ENCODE measurements at places on chromosomes 3 and 15.

GRCh38 chr3:181518222-181518621, 193.5 kb upstream of the SOX2 start:
- no peak for DNase-seq

GRCh38 chr3:84891851-84892250, 66.9 kb upstream of the CADM2 start:
- no peak for DNase-seq

- no peak for DNase-seq
Observed at GRCh38 chr15:91473894-91474545, 374.0 kb downstream of the SV2B start.

GRCh38 chr3:35640190-35641165, 1.2 kb downstream of the ARPP21 start:
- DNase-seq: no peak

DNA sequence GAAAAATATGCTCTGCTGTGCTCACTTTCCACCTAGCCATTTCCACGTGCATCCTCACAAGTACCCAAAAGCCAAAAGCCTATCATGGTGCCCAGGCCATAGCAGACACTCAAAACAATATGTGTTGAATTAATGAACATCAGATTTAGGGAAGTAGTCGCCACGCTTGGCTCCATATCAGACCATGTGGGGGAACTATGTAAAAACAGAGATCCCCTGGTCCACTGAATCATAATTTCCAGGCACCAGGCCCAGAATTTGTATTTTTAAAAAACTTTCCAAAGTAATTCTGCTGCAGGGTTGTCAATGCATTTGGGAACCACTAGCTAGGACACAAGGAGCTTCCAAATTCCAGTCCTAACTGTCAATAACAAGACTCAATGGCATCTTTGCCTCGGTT, 77.3 kb downstream of the CNTN3 start:
- DNase-seq: no peak

DNA sequence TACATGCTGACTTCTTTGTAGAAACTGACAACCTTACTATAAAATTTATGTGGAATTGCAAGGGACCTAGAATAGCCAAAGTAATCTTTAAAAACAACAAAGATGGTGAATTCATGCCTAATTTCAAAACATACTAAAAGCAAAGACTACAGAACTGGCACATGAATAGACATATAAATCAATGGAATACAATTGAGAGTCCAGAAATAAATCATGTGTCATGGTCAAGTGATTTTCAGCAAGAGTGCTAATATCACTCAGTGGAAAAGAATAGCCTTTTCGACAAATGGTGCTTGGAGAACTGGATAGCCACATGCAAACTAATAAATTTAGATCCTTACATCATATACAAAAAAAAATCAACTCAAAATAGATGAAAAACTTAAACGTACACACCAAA, 8.7 kb downstream of the IMPG2 start:
- DNase-seq: no peak

GRCh38 chr15:67979281-67979680, 74.8 kb upstream of the PIAS1 start:
- DNase-seq: no peak

- DNase-seq: no peak
Observed at GRCh38 chr3:57691411-57692132, 1.3 kb downstream of the DENND6A start.

GRCh38 chr3:171384101-171384891, 75.9 kb downstream of the TNIK start:
- DNase-seq: no peak

DNA sequence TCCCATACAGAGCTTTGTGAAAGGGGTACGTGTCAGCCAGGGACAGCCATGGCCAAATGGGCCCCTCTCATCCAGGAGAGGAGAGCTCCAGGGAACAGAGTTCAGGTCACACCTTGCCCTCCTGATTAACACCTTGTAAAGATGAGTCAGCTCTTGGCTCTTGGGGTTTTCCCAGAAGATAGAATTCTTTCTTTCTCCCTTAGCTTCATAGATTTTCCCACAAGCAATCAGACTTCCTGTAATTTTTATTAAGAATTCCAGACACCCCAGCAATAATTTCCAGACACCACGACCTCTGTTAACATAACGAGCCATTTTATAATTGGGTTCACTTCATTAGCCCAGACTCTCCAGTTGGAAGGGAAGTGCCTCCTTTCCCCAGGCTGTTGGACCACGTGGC, 86.4 kb downstream of the LRTM1 start:
- DNase-seq: no peak

DNA sequence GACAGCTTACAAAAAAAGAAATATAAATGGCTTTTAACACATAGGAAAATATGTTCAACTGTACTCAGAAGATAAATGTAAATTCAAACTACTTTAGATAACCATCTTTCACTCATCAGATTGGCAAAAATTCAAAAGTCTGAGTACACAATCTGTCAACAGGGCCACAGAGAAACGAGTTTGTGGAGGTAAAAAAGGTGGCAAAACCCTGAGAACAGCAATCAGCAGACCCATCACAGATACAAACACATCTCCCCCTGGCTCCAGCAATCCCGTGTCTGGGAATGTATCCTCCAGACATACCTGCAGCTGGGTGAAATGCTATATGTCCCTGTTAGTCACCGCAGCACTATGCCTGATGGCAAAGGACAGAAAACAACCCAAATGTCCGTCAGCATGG, 149.5 kb downstream of the OSBPL10 start:
- no peak for DNase-seq

DNA sequence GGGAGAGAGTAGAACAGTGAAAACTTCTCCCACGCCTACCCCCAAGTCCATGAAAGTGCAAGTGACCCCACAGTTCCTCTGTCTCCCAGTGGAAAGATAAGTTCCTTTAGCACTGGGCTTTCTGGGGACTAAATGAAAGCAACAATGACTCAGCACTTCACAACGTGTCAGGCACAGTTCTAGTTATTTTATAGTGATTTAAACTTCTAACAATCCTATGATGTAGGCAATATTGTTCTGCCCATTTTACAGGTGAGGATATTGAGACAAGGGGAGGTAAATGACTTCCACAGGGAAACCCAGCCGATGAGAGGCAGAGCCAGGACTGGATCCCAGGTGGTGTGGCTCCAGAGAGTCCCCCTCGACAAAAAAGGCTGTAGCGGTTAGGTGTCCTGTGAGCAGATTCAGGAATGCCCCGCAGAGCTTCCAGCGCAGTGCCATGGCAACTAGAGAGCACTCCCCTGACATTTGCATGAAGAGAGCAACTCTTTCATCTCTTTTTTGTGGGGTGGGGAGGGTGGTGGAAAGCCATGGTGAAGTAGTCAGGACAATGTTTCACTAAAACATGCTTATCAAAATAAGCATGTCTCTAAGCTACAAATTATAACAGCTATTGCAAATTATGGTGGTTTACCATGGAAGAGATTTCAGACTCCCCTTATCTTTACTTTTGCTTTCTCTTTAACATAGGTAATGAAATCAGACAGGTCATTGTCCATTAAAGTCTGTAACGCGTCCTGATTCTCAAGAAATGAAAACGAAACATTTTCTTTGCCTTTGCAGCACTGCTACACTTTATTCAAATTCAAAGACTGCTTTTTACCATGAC, 62.1 kb downstream of the NR2F2 start:
- DNase-seq: no peak

GRCh38 chr3:9091486-9092235, 128.4 kb upstream of the RAD18 start:
- no peak for DNase-seq

DNA sequence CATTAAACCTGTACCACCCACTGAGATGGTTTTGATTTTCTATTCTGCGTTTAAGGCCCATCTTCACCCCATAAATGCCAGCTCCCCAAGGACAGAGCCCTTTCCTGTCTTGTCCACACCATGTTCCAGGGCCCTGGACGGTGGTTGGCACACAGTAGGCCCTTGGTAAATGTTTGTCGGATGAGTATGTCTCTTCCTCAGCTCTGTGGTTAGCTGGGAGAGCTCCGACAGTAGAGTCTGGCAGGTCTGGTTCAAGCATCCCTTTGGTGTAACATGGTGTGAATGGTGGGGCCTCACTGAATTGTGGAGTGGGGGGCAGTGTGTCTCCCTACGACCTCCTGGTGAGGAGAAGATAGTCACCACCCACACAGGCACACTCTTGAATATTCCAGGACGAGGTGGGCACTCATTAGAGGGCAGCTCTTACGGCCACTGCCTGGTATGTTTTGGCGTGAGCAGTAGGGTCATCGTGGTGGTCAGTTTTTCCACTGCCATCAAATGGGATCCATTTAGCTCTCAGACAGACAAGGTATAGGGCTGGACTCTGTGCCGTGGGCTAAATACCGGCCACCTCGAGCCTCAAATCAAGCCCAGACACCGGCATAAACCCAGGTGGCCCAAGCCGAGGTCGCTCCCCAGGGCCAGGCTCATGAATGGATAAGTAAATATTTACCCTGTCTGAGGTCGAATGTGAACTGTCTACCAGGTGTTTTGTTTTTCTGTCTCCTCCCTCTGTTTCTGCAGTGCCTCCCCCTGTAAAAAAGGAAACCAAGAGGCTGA, 61.3 kb downstream of the SMAD3 start:
- no peak for DNase-seq

GRCh38 chr15:58594898-58595297, 154.6 kb downstream of the ADAM10 start:
- DNase-seq: no peak

DNA sequence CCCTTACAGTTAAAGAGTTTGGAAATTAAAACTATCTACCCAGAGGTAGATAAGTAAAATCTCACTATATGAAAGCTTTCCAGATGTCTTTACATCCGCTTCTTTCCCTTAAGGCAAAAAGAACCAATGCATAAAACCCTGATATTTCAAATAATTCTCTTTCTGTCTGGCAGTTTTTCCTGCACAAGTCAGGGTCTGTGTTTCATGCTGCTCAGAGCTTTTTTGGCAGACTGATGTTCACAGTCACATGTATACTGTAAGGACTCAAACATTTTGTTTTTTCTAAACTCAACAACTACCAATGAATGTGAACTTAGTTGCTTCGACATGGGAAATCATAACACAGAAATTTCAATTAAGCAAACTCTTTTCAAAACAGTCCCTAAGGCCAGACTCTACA, 988.4 kb downstream of the EPHA3 start:
- DNase-seq: no peak

DNA sequence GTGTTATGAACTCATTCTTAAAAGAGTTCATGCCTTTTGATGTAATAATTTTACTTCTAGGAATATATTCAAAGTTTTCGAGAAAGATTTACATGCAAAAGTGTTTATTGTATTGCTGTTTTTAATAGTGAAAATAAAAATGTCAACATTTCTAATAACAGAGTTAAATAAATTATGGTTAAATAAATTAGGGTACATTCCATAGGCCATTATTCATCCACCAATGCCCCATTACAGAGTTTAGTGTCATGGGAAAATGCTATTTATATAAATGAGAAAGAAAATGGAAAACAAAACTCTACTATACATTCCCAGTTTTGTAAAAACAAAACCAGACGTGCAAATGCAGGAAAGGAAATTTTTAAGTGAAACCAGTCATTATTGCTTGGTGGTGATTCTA, 538.1 kb upstream of the TBL1XR1 start:
- no peak for DNase-seq

GRCh38 chr15:39786447-39787056, 3.9 kb upstream of the FSIP1 start:
- DNase-seq: no peak

DNA sequence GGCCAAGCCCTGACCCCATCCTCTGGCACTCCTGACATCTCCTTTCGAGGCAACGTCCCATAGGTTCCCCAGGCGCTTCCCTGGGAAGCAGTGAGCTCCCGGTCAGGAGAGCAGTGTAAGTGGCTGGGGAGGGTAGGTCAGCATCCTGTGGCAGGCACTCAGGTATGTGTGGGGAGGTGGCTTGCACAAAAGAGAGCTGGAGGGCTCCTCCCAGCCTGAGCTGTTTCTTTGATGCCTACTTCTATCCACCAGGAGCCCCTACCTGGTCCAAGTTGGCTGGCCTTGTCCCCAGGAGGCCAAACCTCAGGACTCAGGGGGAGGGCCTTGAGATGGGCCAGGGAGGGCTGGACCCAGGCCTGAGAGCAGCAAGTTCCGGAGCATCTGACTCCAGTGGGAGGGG, 31.7 kb upstream of the LINGO1 start:
- no peak for DNase-seq

- DNase-seq: no peak
Observed at GRCh38 chr3:195297446-195297845, 26.5 kb upstream of the XXYLT1 start.

DNA sequence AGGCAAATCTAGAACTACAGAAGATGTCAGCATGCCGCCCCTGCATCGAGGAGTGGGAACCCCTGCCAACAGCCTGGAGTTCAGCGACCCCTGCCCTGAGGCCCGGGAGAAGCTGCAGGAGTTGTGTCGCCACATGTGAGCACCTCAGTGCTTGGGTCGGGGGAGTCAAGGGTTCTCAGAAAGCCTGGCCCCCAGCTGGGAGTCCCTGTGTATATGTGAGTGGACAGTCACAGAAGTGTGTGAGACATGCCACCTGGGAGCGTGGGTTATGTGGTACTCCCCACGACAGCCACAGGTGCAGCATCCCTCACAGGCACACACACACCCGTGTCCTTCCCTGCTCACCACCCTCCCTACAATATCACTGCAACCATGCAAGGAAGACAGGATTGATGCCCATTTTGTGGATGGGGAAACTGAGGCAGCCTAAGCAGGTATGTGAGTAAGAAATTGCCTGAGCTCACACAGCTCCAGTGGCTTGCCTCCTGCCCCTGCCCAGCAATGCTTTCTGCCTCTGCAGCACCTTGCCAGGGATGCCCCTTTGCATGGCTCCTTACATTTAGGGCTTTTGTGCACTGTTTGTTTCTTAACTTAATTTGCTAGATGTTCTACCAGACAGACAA, 28.3 kb downstream of the C3orf20 start:
- no peak for DNase-seq

GRCh38 chr3:144771381-144771870, 799.8 kb downstream of the DIPK2A start:
- no peak for DNase-seq

- DNase-seq: no peak
Observed at GRCh38 chr3:16412192-16412800, 101.2 kb downstream of the RFTN1 start.

DNA sequence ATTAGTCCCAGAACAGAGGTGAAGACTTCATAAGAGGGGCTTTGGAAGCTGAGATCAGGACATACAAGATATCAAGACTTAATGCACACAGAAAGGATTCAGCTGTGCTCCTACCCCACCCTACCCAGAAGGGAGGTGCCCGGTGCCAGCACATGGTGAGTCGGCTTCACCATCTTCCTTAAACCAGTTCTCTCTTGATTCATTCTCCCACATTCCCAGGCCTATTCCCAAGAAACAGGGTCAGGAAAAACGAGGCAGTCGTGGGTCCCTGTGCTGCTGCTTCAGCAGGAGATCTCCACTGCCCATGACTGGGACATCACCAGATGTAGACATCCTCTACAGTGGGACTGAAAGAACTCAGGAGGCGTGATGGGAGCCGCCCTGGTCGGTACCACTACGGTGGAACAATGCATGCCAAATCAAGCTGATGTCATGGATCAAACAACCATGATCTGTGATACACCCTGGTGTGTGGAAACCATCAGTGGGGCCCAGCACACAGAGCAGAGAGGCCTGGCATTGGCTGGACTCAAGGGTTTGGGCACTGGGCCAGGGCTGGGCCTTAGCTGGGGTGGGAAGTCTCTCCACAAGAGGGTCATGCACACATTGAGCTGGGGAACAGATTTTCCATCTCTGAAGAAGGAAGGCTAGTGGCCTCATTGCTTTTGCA, 41.9 kb downstream of the CCDC12 start:
- no peak for DNase-seq

GRCh38 chr3:134991472-134992010, 196.5 kb downstream of the EPHB1 start:
- no peak for DNase-seq

All from anterior cingulate cortex (tissue), 58 donors.